Stimulated activated CD8-positive, alpha-beta memory T cell treated with anti-CD3 and anti-CD28 coated beads, Interleukin-15, amount 100 ng/mL, for 1 hour (primary cell): ENCODE measurements at places on chromosomes 3 and 15.

GRCh38 chr3:122893754-122894668 is 99.1 kb downstream of the SLC49A4 start:
- no peak for DNase-seq

GRCh38 chr15:57540736-57541135 is 51.0 kb upstream of the MYZAP start:
- DNase-seq, result no peak

DNA sequence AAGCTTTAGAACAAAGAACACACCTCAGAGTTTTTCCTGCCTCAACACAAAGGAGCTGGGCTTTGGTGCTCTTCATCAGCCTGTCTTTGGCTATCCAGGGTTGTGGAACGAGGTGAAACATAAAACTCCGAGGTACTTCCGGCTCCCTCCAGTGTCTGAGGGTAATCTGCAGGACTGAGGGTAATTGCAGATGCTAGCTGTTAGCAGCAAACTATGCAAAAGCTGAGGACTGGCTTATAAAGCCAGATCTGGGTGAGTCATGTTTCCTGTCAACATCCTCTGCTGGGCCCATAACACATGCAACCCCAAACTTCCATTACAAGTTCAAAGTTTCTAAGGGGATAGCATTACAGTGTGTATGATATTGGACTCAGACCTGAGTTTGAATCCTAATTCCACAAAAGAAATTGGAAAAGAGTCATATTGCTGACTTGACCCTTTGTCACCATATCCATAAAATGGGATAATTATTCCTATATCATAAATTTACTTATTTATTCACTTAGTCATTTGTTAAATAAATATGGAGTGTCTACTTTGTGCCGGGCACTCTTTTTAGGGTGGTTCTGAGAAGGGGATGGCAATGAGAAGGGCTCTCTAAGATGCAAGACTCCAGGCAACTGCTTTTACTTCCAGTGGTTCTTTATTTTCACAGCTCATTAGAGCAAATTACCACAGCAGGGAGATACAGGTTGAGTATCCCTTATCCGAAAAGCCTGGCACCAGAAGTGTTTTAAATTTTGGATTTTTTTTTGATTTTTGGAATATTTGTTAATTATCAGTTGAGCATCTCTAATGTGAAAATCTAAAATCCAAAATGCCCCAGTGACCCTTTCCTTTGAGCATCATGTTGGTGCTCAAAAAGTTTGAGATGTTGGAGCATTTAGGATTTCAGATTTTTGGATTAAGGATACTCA is 9.5 kb upstream of the TRIM69 start:
- DNase-seq, result no peak

- no peak for DNase-seq
These were observed 397.6 kb upstream of the THBS1 start for GRCh38 chr15:39183164-39183881.

DNA sequence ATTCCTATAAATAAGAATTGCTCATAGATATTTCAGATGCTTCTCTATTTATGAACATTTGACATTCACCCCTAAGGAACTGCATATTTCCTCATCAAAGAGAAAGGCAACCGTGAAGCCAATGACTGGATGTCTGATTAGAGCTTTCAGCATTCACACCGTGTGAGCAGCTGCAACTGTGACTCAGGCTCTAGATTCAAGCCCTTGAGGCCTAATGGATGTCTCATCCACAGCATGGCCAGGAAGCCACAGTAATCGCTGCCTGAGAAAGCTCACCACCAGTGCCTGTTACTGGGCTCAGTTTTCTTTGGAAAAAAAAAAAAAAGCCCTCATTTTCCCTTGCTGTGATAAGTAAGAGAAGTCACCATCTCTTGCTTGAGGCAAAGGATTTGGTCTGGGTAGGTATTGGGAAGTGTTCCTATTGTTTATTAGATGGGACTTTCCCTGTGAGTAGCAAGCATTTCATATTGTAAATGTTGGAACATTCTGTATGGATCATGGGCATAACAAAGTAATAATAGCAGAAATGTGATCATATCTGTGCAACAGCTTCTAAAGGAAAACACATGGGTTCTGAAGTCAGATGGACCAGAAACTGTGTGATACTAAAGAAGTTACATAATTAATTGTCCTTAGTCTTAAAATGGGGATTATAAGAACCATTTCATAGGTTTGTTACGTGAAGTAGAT is 783.7 kb downstream of the AGBL1 start:
- no peak for DNase-seq
